ENCODE measurements at places on chromosomes 11 and 22.

- no peak for DNase-seq
Measured at GRCh38 chr11:78189851-78190250, 1.1 kb downstream of the USP35 start.

GRCh38 chr11:119650251-119650650 is 78.7 kb downstream of the NECTIN1 start:
- no peak for DNase-seq

GRCh38 chr11:3087821-3088800 is 30.9 kb upstream of the CARS1 start:
- no peak for DNase-seq

DNA sequence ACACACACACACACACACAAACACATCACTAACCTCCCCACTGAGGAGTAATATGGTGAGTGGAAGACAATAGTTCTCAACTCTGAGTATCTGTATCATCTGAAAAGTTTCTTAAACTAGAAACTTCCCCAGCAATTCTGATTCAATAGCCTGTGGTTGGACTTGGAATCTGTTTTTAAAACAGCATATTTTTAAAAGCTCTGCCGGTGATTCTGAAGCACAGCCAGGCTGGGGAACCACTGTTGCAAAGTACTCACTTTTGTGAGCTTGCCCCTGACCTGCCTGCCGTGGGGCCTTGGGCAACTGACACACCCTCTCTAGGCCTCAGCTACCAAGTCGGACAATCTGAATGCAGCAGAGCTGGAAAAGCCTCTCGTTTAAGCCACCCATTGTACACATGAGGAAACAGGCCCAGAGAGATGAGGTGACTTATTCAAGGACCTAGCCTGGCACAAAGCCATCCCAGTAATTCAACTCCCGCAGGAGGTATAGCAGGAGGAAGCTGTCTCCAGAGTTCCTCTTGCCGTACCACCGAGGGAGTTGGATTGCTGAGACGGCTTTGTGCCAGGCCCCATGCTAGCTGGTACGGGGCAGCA is 8.9 kb downstream of the SLC15A3 start:
- DNase-seq: peak; percentile 44

- DNase-seq: no peak
Measured at GRCh38 chr22:40739721-40740120, 60.4 kb downstream of the MCHR1 start.

GRCh38 chr11:73003088-73003487 is 139.0 kb downstream of the FCHSD2 start:
- DNase-seq: no peak

- no peak for DNase-seq
Measured at GRCh38 chr11:44758983-44759382, 32.2 kb downstream of the TSPAN18 start.

DNA sequence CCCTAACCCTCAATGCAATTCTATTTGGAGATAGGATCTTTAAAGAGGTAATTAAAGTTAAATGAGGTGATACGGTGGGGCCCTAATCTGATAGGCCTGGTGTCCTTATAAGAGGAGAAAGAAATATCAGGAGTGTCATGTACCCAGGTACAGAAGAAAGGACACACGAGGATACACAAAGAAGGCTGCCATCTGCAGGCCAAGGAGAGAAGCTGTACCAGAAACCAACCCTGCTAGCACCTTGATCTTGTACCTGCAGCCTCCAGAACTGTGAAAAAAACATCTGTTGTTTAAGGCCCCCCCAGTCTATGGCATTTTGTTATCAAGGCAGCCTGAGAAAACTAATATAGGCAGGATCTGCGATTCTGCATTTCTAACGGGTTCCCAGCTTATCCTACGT is 44.2 kb downstream of the FBXO7 start:
- DNase-seq: no peak

DNA sequence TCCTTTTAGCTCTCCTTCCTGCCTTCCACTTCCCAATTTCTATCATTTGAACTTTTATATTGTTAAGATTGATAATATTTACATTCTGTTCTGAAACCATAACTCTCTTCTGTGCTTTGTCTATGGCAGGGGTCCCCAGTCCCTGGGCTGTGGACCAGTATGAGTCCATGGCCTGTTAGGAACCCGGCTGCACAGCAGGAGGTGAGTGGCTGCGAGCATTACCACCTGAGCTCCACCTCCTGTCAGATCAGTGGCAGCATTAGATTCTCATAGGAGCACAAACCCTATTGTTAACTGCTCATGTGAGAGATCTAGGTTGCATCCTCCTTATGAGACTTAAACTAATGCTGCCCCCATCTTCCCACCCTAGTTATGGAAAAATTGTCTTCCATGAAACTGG is 48.4 kb upstream of the HEPHL1 start:
- no peak for DNase-seq

DNA sequence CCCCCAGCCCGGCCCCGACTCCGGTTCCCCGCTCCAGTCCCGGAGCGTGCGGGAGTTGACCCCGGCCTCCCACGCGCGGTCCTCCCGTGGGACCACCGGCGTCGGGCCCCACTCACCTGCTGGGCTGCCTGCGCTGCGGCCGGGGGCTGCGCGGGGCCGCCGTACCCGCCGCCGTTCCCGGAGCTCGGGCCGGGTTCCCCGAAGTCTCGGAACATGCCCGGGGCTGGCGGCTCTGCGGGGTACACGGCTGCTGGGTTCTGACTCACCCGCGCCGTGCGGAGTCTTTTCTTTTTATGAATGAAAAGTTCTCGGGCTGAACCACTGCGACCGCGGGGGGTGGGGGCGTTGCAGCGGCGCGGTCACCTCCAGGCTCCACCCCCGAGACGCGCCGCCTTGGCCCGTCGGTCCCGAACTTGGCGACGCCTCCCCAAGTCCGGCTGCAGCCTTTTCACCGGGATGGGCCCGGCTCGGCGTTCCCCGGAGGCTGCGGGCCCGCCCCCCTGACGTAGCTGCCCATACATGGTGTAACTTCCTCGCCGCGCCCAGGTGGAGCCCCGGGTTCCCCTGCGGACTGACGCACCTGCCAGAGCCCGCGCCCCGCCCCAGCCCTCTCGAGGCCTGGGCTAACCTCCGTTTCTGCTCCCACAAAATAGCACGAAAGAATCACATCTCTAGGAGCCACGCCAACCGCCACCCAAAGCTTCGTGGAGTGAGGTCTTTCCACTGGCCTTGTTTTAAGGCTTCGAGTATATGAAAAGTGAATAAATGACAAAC is at the start of gene FOSL1:
Gene FOSL1 (minus strand): TSS at position 264 of the 774 bp plus-strand sequence. CDS start 49 bp downstream, at position 215.
- DNase-seq: peak; percentile 29

DNA sequence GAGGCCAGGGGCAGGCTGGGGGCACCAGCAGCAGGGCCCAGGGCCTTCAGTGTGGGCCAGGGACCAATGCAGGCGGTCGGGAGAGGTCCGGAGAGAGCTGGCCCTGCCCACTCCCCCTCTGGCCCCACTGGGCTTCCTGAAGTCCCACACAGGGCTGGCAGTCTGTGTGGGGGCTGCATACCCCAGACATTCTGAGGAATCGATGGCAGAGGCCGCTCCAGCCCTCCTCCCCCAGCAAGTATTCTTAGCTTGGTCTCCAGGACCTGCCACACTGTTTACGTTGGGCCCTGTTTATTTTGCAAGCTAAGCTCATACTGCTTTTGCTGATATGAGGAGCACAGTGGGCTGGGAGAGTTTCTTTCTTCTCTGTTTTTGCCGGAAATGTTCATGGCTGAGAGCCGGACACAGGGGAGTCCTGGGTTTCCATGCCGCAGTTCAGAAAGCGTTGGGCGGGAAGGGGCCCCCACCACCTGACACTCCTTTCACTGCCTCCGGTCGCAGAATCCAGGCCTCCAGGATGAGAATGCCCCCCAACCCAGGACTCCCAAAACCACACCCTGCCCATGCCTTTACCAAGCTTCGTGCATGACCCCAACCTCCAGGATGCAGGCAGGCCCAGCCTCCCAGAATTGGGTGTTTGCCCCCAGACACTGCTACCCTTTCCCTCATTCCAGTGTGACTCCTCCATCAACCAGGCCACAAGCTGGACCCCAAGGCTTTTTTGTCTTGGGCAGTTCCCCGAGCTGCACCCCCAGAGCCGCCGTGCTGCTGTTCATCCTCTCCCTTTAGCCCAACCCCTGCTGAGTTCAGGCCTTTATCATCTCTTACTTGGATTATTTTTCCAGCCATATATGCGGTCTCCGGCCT is 81.8 kb upstream of the KCNQ1OT1 start:
- DNase-seq: no peak

DNA sequence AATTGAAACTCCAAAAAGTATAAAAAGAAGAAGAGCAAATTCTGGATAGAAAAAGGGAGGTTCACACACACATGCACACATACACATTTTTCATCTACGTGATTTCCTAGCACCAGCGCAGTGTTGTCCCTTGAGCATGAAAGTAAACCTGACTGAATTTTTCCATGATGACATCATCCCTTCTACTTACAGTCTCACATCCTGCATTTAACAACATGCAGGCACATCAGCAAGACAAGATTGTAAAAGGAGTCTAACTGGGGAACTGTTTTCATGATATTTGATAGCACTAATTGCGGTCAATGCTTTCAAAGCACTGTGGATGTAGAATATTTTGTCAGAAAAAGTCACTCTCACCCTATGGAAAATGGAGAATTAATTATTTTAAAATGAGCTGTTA is 36.6 kb downstream of the GAS2 start:
- DNase-seq: no peak

DNA sequence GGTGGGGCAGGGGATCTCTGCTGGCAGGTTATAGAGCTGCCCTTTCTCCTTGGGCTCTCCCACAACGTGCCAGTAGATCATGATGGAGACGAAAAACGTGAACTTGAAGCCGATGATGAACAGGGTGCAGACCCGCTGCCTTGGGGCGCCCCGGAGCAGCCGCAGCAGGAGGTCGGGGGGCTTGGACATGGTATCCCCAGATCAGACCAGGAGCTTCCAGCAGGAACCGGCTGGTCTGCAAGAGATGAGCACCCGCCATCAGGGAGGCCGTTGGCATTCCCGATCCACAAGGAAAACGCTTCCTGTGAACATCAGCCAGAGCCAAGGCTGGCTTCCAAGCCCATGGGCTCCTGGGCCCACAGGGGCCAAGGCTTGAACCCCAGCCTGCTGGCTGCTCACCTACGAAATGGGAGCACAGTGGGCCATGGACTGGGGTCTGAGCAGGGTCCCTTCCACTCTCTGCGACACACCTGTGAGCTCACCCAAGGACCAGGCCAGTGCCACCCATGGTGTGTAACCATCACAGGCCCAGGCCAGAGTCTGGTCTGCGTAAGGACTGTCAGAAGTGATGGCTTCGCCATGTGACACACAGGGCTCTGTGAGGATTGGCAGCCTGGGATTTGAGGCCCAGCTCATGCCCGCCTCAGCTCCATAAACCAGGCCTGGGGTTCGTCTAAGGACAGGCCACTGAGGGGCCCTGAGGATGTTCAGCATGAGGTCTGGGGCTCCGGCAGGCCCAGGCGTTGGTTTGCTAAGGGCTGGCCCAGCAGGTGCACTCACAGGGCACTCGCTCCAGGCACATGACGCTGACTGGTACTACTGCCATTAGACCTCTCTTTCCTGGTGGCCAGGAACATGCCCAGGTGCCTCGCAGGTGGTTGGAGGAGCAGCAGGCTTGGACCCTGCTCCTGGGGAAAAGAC is 26.6 kb downstream of the A4GALT start:
- DNase-seq: no peak

GRCh38 chr11:115924744-115925567 is 420.7 kb upstream of the CADM1 start:
- no peak for DNase-seq

GRCh38 chr11:1652771-1653540 is 23.4 kb downstream of the KRTAP5-5 start:
- DNase-seq: peak; percentile 55

DNA sequence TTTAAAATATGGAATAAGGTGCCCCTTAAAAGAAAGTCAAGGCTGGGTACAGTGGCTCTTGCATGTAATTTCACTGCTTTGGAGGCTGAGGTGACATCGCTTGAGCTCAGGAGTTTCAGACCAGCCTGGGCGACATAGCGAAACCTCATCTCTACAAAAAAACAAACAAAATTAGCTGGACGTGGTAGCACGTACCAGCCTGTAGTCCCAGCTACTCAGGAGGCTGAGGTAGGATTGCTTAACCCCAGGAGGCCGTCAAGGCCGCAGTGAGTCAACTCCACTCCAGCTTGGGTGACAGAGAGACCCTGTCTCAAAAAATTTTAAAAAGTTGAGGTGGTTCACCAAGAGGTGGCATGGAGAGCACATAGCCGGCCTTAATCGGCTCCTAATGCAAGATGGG is 17.7 kb upstream of the ADORA2A start:
- no peak for DNase-seq

GRCh38 chr11:57597916-57598830 is 688 bp downstream of the SERPING1 start:
- DNase-seq: no peak

GRCh38 chr22:39560127-39560526 is 10.4 kb upstream of the CACNA1I start:
- no peak for DNase-seq

DNA sequence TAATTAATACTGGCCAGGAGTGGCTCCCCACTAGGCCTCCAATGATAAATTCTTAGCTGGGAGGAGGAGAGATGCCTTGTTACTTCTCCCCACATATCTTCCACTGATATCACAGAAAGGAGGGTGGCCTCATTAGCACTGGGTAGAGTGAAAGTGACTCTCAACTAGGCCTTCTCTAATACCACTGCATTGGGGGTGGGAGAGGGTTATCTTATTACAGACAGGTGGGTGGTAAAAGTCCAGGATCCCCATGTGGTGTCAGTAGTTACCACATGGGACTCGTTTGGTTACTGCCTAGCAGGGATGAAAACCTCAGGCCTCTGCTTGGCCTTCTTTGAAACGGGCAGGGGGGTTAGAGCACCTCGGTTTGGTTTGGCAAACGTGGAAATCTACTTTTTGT is 167.3 kb downstream of the UVRAG start:
- DNase-seq: no peak

DNA sequence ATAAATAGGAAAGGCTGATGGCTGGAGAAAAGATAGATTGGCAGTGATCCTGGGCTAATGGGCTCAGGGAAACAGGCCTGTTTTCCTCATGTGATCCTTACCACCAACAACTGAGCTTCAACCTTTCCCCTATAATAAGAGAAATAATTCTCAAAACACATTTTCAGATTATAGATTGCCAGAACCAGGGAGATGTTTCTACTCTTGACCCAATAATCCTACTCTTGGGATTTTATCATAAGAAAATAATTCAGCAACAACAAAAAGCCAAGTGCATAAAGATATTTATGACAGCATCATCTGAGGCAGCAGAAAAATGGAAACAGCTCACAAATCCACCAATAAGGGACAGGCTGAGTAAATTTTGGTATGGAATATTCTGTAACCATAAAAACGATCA is 54.3 kb downstream of the ADM start:
- no peak for DNase-seq

GRCh38 chr22:44067033-44067432 is 42.9 kb downstream of the PARVB start:
- DNase-seq: no peak

DNA sequence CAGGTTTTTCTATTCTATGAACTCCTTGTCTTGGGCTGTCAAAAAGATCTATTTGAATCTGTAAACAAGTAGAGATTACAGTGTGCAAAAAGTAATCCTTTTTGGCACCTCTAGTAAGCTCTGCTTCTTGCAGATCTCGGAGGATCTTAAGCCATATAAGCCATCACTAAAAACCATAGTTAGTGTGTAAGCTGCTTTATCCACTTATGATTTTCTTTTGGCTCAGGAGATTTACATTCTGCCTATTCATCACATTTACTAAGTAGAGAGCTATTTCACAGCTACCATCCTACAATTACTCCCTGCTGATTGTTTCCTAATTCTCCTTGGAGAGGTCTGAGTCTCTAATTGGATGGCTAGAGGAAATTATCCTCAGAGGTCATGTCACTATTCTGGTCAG is 385.7 kb downstream of the AASDHPPT start:
- DNase-seq: no peak

GRCh38 chr11:120894202-120894985 is 129.5 kb upstream of the TBCEL start:
- peak; percentile 75 for DNase-seq

All from spinal cord (tissue), 10 donors.